Esophagus muscularis mucosa (tissue), 4 donors: ENCODE measurements at places on chromosomes 6 and 20.

DNA sequence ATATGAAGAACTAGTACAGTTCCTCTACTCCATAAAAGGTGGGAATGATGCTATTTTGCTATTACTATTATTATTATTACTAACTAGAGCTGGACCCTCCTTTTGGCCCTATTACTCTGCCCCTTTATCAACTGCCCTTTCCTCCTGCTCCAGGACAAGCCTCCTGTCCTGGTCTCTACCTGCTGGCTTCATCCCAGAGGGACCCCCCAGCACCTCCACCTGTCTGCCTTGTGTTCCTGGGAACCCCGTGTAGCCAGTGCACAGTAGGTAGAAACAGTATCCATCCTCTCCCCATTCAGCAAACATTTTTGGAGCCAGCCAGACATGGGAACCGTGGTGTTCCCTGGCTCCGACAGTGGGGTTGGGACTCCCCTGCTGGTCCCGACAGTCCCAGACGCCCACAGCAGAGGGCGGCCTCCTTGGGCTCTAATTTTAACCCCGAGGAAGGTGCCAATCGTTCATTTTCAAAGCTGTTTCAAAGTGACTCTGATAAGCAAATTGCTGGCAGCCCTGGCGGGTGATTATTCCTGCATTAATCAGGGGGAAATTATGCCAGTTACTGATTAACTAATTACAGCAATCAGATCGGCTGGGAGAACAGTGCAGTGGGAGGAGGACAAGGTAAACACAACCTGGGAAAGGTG lies 44.2 kb upstream of the MDGA1 start:
- no peak for DNase-seq

DNA sequence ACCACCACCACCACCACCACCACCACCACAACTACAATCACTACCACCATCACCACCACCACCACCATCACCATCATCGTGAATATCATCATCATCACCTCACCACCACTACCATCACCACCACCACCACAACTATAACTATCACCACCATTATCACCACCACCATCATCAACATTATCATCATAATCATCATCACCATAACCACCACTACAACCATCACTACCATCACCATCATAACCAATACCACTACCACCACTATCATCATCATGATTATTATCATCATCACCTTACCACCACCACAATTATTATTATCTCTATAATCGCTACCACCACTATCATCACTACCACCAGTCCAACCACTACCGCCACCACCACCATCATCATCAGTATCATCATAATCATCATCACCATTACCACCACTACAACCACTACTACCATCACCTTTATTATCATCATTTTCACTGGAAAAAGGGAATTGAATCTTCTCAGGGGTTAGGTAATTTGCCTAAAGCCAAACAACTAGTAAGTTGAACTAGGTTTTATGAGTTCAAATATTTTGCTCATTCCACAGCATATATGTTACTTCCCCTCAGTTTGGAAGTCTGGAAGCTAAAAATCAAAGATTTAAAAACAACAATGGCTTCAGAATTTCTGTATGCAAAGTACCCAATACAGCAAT lies 8.3 kb downstream of the RIPOR2 start:
- DNase-seq, result no peak

GRCh38 chr6:138987080-138987642 lies 892 bp downstream of the REPS1 start:
- no peak for DNase-seq

DNA sequence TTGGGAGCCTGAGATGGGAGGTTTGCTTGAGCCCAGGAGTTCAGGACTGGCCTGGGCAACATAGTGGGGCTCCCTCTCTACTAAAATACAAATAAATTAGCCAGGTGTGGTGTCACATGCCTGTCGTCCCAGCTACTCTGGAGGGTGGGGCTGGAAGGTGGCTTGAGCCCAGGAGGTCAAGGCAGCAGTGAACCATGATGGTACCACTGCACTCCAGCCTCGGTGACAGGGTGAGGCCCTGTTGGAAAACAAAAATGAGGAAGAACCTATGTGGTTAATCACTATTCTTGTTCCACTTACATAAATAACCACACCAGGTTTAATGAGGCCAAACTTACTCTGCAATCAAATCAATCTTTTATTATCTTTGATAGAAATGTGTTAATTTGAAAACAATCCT lies 5.4 kb downstream of the PPDPF start:
- DNase-seq, result no peak

DNA sequence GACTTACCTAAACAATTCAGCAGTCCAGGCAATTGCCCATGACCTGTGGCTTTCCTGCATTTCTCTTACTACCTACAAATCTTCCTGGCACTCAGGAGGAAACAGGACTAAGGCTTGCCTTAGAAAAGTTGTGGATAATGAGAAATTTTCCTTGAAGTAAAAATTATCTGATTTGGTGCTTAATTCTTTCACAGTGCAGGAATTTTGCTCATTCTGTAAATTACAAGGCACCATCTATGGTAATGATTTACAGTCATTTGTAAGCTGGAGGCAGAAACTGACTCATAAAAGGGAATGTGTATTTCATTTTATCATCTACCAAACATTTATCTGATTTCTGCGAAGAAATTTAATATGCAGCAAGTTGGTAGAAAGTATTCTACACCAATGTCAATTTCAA lies 211.5 kb upstream of the FKBP1C start:
- no peak for DNase-seq

DNA sequence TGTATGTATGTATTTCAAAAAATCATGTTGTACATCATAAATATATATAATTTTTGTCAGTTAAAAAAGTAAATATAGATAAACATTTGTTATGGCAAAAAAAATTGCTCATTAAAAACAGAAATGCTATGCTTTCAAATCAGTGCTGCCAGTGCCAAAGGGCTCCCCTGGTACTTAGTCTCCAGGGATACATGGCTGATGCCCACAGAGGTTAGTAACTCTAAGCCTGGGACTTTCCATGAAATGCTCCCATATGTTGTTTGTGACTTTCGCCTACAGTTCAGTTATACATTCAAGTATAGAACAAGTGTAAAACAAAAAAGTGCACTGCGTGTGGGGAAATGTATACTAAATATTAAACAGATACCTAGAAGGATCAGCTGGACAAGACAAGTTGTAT lies 104.0 kb downstream of the TENT5A start:
- DNase-seq, result no peak

DNA sequence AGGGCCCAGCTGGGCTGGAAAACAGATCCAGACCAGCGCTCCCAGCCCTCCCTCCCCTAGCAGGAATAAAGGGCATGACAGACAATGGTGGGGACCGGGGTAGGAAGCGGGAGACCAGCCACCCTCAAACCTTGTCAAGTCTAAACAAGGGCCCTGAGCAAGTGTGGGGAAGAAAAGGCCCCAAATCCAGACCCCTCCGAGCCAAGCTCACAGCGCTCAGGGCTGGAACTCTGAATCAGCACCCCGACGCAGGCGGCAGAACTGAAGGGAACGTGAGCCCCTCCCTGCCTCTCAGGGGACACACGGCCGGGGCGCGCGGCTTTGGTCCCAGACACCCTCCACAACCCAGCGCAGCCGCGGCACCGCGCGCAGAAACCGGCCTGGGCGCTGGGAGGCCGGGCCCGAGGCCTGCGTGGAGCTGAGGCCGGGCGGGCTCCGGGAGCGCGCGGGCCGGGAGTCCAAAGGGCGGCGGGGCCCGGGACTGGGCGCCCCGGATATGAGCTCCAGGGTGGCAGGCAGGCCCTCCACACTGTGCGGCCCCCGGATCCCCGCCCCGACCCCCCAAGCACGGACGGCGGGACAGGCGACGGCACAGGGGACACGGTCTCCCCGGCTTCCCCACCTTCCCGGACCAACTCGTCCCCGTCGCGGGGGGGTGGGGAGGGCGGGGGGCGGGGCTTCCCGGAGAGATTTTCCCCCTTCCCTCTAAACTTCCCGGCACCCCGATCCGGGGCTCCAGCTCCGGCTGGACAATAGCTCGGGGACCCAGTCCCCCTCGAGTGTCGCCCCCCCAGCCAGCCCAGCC lies 641 bp downstream of the TEAD3 start:
- no peak for DNase-seq

GRCh38 chr20:48153523-48153922 lies 368.2 kb upstream of the SULF2 start:
- DNase-seq, result no peak
